ENCODE measurements at places on chromosomes 13 and 19. TPM values are rescaled to one million over a fixed set of nuclear protein-coding genes. Genes with fewer than 3 reads are reported as not detected.

Gene TMC4
- total RNA-seq = 42.1 TPM

Gene MCEMP1
- not detected for total RNA-seq

- no peak for DNase-seq
These were observed 28.7 kb downstream of the CYSLTR2 start for GRCh38 chr13:48682436-48682835.

DNA sequence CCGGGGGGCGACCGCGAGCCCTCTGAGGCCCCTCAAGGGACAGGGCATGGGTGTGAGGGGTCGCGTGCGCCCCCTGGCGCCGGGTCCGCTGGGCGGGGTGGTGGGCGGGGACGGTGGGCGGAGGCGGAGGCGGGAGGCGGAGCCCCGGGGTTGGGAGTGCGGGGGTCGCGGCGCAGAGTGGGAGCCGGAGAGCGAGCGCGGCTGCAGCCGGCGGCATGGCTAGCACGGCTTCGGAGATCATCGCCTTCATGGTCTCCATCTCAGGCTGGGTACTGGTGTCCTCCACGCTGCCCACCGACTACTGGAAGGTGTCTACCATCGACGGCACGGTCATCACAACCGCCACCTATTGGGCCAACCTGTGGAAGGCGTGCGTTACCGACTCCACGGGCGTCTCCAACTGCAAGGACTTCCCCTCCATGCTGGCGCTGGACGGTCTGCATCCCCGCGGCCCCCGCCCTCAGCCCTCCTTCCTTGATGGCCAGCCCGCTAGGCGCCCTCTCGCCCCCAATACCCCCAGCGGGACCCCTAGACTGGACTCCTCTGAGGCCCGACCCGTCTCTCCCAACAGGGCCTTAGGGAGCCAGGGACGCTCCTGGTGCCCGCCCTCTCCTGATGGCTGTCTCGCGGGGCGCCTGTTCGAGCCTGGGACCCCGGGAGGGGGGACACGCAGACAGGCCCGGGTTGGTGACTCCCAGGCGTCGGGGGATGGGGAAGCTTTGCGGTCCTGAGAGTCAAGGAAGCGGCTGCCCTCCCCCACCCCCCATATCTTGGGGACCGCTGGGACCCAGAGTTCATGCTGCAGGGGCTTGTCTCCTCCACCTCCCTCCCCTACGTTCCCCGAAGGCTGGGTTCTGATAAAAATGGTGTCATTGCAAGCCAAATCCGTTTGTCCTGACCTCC lies at the start of gene CLDN10:
Gene CLDN10, plus strand, starts transcription at position 182 of the 903 bp plus-strand sequence. Its CDS starts 34 bp downstream, at position 216.
- peak; percentile 71 for DNase-seq

GRCh38 chr19:51694318-51695085 lies 1.4 kb downstream of the SPACA6 start:
- no peak for DNase-seq

GRCh38 chr13:59801107-59801880 lies 362.4 kb downstream of the DIAPH3 start:
- no peak for DNase-seq

- DNase-seq = no peak
These were observed 1074.3 kb upstream of the PCDH9 start for GRCh38 chr13:68304286-68304893.

- DNase-seq = no peak
These were observed 12.8 kb upstream of the SELENOW start for GRCh38 chr19:47765523-47766358.

- no peak for DNase-seq
These were observed 97.5 kb downstream of the RAB20 start for GRCh38 chr13:110463871-110464510.

DNA sequence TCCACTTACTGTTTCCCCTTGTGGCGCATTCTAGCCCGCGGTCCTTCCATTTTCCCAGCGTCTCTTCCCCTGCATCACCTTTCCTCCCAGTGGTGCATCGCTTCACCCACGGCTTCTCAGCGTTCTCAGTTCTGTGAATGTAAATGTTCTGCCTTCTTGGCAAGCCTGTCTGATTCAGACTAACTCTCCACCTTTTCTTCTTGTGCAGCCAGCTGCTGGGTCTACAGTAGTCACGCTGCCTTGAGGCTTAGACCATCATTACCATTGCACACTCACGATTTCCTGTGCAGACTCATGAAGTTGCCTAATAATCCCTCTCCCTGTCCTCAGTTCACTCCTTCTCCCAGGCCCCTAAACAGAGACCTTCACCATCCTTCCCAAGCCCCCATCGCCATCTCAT lies 75.0 kb downstream of the DHRS12 start:
- no peak for DNase-seq

DNA sequence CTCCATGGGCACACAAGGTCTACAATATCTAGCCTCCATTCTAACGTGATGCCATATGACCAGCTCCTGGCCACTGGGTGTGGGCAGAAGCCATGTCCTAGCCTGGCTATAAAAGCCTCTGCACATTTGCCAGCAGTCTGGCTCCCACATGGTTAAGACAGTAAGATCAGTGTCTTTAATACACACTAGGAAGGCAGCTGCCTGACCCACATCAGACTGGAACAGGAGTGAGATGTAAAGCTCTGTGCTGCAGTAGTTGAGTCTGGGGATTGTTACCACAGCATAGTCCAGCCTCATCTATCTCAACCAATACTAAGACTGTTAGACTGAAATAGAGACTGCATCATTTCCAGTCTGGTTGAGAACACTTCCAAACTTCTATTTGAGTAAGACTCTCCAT lies 533.1 kb downstream of the IRS2 start:
- no peak for DNase-seq

DNA sequence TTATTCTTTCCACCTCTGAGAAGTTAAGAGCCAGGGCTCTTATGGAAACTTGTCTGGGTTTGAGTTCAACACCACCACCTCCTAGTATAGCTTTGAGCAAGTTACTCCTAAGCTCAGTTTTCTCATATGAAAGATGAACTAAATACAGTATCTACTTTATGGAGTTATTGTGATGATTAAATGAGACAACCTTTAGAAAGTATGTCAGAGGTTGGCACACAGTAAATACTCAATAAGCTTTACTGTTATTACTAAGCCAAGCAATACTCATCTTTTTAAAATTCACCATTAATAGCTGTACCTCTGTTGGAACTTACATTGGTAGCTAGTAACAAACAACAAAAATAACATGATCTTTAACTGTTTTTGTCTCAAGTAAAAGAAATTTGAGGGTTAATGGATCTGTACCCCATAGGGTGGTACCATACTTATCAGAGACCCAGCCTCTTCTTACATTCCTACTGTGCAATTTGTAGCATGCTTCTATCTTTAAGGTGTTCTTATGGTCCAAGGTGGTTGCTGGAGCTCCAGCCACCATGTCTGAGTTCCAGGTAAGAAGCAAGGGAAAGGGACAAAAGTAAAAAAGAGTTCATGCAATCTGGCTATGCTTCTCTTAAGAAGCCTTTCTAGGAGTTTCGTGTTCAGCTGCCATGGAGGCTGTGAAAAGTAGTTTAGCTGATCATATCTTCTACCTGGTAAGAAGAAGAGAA lies 24.1 kb upstream of the NDFIP2 start:
- DNase-seq = no peak

DNA sequence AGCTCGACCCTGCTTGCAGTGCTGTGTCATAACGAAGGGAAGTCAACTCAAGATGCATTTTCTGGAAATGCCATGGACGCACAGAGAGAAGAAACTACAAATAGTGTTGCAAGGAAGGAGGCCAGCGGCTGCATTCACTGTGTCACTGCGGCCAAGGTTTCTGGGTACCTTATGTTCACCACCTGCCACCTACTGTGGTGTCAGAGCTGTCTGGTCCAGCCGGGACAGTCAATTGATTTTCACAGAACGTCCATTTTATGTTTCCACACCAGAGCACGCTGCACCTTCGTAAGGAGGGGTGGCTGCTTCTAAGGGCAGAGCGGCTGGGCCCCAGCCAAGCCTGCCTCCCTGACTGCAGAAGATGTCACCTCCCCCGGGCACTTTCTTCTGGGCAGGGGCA lies 17.7 kb downstream of the TSHZ3 start:
- DNase-seq = no peak

GRCh38 chr13:43522788-43523187 lies 264.0 kb downstream of the ENOX1 start:
- DNase-seq = no peak

- no peak for DNase-seq
These were observed 20.6 kb upstream of the PLPP2 start for GRCh38 chr19:311813-312261.

- no peak for DNase-seq
These were observed 3.0 kb downstream of the LENG8 start for GRCh38 chr19:54451997-54452396.

Measured in type B pancreatic cell (in vitro differentiated cells).